Psoas muscle (tissue), 8 donors: ENCODE measurements at places on chromosomes 1 and 21. TPM values are rescaled to one million over a fixed set of nuclear protein-coding genes. Genes with fewer than 3 reads are reported as not detected.

Gene SARS1
- total RNA-seq = 155 TPM

Gene BACE2
- total RNA-seq = 7.2 TPM

Gene TNFAIP8L2
- total RNA-seq = 0.58 TPM

Gene ADAM30
- not detected for total RNA-seq

Gene RAB7B
- 0.66 TPM for total RNA-seq

Gene CD247
- 0.65 TPM for total RNA-seq

Gene TTC39A
- total RNA-seq = 7.6 TPM

Gene KCNE2
- total RNA-seq = 0.42 TPM

Gene ERG
- total RNA-seq = 14.5 TPM

Gene PRAMEF15
- not detected for total RNA-seq

Gene IFNLR1
- total RNA-seq = 3.9 TPM

Gene CA14
- not detected for total RNA-seq

Gene C4BPA
- total RNA-seq = not detected

Gene KIF21B
- 0.32 TPM for total RNA-seq

Gene KCNT2
- 1.2 TPM for total RNA-seq

Gene LGR6
- total RNA-seq = not detected

Gene FCN3
- 4.3 TPM for total RNA-seq

Gene RAB3B
- 0.04 TPM for total RNA-seq

Gene LRRC41
- 61.4 TPM for total RNA-seq

Gene SZRD1
- total RNA-seq = 135 TPM

Gene RNU1-1
- total RNA-seq = 1,264 TPM

Gene CCDC185
- total RNA-seq = not detected

Gene OR2L3
- not detected for total RNA-seq

Gene ADORA1
- 1.2 TPM for total RNA-seq

Gene IL12RB2
- total RNA-seq = 6.8 TPM

Gene OR10J1
- total RNA-seq = not detected

Gene PPM1J
- total RNA-seq = 5.8 TPM

Gene FCGR2B
- 8.0 TPM for total RNA-seq

Gene OR2L8
- total RNA-seq = not detected

Gene NEK2
- total RNA-seq = not detected

Gene TMEM69
- 15.3 TPM for total RNA-seq

Gene ILDR2
- 0.14 TPM for total RNA-seq

Gene MAN1C1
- total RNA-seq = 2.8 TPM

Gene CSF3R
- total RNA-seq = 2.8 TPM

Gene UFC1
- total RNA-seq = 76.2 TPM

Gene LCE5A
- not detected for total RNA-seq

Gene NOS1AP
- 0.76 TPM for total RNA-seq

Gene ZNF593OS
- 3.6 TPM for total RNA-seq

Gene ARHGEF10L
- total RNA-seq = 37.1 TPM

Gene PLD5
- not detected for total RNA-seq

Gene RAB25
- total RNA-seq = not detected

Gene CIART
- 15.1 TPM for total RNA-seq

Gene FAM131C
- not detected for total RNA-seq

Gene ATP1A4
- total RNA-seq = 0.26 TPM

Gene ZNF648
- not detected for total RNA-seq

Gene HPCA
- total RNA-seq = not detected

Gene ACTL8
- not detected for total RNA-seq

Gene C1orf232
- total RNA-seq = not detected

Gene RHBDL2
- not detected for total RNA-seq

Gene FMO1
- total RNA-seq = not detected

Gene C1orf226
- 0.86 TPM for total RNA-seq

Gene NHLH1
- total RNA-seq = not detected

Gene ZC3H11A
- 79.9 TPM for total RNA-seq

Gene DIRAS3
- 0.46 TPM for total RNA-seq

Gene PLA2G4A
- total RNA-seq = 0.57 TPM

Gene FOXD3
- 1.2 TPM for total RNA-seq

Gene OR2G6
- total RNA-seq = not detected

Gene RGL1
- 6.8 TPM for total RNA-seq
